Mesothelial cell of epicardium (in vitro differentiated cells): ENCODE measurements at places on chromosomes 1 and 21. TPM values are rescaled to one million over a fixed set of nuclear protein-coding genes. Genes with fewer than 3 reads are reported as not detected.

DNA sequence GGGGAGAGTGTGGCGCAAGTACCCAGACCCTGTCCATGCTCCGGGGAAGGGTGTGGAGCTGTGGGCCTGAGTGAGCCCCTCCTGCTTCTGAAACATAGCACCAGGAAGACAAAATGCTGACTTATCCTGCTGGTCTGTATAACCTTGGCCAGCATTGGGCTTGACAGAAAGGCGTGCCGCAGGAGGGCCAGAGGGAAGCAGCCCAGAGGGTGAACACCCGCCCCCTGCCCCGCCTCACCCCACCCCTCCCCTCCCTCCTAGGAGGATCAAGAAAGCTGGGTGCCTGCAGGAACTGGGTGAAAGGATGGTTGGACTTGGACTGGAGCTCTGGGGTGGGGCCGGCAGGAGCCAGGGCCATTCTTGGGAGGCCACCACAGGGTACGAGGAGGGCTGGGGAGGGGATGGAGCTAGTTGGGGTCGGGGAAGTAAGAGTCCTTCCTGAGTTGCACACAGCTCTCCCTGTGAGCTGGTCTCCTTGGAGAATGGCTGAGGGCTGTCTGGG lies 27.1 kb downstream of the PTPRF start:
- H3K4me1 ChIP-seq: peaks cover 24% of the 10 kb centered on the region
- H3K27me3 ChIP-seq: no peaks in the 10 kb centered on the region
- H3K27ac ChIP-seq: peak overlapping the region; percentile 87
- H3K4me3 ChIP-seq: no peak overlapping the region

DNA sequence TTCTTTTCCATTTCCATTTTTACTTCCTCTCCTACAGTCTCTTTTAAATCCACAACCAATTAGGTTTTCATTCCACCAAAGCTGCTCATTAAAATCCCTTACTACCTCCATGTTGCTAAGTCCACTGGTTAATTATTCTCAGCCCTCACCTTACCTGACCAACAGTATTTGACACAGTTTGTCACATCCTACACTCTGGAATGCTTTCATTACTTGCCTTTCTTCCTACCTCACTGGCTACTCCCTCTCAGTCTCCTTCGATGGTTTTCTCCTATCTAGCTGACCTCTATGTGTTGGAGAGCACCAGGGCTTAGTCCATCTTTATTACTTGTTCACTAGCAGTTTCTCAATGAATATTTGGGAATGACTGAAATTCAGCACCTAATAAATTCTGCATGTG lies 78.6 kb downstream of the NME7 start:
- peaks cover 15% of the 10 kb centered on the region for H3K36me3 ChIP-seq
- H3K4me3 ChIP-seq: no peak overlapping the region
- no peaks in the 10 kb centered on the region for H3K27me3 ChIP-seq
- DNase-seq: no peak
- no peak overlapping the region for H3K27ac ChIP-seq

DNA sequence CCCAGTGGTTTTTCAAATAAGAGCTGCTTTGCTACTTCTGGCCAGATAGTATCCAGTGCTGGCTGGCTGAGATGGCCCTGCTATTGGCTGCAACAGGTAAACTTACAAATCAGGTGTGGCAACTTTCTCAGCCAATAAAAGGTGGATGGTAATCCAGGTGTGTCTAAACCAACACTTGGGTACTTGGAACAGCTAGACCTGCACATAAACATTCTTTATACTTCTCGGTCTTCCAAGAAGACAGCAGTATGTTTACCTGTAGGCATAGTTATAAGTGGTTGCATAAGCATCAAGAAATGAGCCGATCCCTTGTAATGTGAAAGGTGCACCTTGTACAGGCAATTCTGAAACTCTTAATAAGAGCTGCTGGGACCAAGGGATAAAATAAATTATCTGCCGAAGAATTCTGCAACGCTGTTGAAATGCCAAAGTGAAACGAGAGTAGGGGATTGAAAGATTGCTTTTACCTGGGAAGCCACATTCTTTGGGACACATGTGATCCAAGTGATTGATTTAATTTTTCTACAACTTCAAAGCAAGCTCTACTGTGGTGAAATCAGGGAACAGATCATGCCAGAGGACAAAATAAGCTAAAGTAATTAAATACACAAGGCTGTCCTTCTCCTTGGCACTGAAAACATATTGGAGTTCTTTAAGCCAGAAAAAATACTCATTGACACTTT lies at the start of gene CLDN8:
Gene CLDN8, minus strand, starts transcription at position 57 of the 683 bp plus-strand sequence. CDS start 172 bp downstream, outside the sequence.
- DNase-seq: no peak
- peak within 1 kb of the TSS; percentile 34 for H3K4me3 ChIP-seq
- no peaks in the 10 kb centered on the region for H3K36me3 ChIP-seq
- no peaks in the 10 kb centered on the region for H3K27me3 ChIP-seq

The BRINP2 gene
- 0.63 to 1.1 TPM (median 0.78 TPM) in 3 replicates for total RNA-seq

The FOXD3 gene
- not detected in 3 replicates for total RNA-seq
